Upper lobe of left lung (tissue), 6 donors: ENCODE measurements at places on chromosomes 3 and 15. TPM values are rescaled to one million over a fixed set of nuclear protein-coding genes. Genes with fewer than 3 reads are reported as not detected.

MST1 gene
- total RNA-seq, result 8.9 TPM

LYZL4 gene
- not detected for total RNA-seq

SIDT1 gene
- 37.5 TPM for total RNA-seq

GRCh38 chr3:141812084-141812483 is 48.9 kb downstream of the GRK7 start:
- no peak overlapping the region for H3K4me3 ChIP-seq
- H3K27me3 ChIP-seq, result no peaks in the 10 kb centered on the region
- no peak overlapping the region for H3K27ac ChIP-seq
- no peaks in the 10 kb centered on the region for H3K4me1 ChIP-seq

ZIC1 gene
- total RNA-seq, result not detected

GRCh38 chr3:194046995-194047645 is 88.8 kb upstream of the HES1 start:
- no peaks in the 10 kb centered on the region for H3K36me3 ChIP-seq
- H3K27ac ChIP-seq, result peak overlapping the region; percentile 22

AMT gene
- total RNA-seq, result 2.3 TPM

LCTL gene
- not detected for total RNA-seq

DAPK2 gene
- total RNA-seq, result 101 TPM

DNA sequence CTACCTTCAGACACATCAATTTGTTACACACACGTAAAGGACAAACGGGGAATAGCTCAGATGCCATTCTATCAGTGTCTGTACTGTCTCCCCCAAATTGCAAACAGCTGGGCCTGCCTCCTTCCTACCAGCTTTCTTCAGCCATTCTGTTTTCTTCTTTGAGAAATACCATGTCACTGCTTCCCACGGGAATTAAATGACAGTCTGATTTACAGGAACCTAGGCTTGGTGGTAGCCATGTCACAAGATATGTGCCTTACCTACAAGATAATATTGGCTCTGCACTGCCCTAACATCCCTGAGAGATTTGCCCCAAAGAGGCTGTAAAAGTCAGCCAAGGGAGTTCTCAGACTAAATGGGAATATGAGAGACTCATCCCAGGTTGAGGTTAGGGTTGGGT is 308.3 kb downstream of the LRTM1 start:
- H3K36me3 ChIP-seq, result no peaks in the 10 kb centered on the region
- no peak overlapping the region for H3K4me3 ChIP-seq
- no peak overlapping the region for H3K27ac ChIP-seq
- H3K27me3 ChIP-seq, result no peaks in the 10 kb centered on the region
- H3K4me1 ChIP-seq, result no peaks in the 10 kb centered on the region

DNA sequence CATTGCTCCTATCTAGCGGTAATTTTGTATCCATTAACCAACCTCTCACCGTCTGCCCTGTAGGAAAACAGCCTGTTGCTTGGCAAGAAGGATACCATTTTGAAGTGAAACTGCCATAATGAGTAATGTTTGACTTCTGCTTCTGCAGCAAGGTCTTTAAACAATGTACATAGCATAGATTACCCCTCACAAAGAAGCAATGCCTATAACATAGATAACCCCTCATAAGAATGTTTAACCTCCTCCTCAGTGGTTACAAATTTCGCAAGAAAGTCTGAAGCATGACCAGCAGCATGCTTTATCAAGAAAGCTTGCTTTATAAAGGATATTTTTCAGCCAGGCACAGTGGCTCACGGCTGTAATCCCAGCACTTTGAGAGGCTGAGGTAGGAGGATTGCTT is 61.2 kb upstream of the MFGE8 start:
- H3K27me3 ChIP-seq, result no peaks in the 10 kb centered on the region
- DNase-seq, result no peak
- H3K36me3 ChIP-seq, result no peaks in the 10 kb centered on the region
- H3K27ac ChIP-seq, result no peak overlapping the region
